ENCODE measurements at places on chromosomes 7 and 10. TPM values are rescaled to one million over a fixed set of nuclear protein-coding genes. Genes with fewer than 3 reads are reported as not detected.

The SPDYE2B gene
- not detected for total RNA-seq

The ITGA8 gene
- total RNA-seq = not detected

The LRRC18 gene
- not detected for total RNA-seq

The CCDC186 gene
- total RNA-seq = 6.7 TPM

The CPEB3 gene
- total RNA-seq = 0.39 TPM

The TMEM176B gene
- total RNA-seq = 0.05 TPM

The ERVW-1 gene
- total RNA-seq = not detected

The NPY4R2 gene
- 27.3 TPM for total RNA-seq

The CAPZA2 gene
- 119 TPM for total RNA-seq

The SLC18A3 gene
- total RNA-seq = not detected

The ACSL5 gene
- total RNA-seq = 0.21 TPM

The ZNF800 gene
- total RNA-seq = 8.9 TPM

Data from A549 treated with CpdA at 1 μM for 4 hours (cell line).